ENCODE measurements at places on chromosomes 4 and X.

- no peak for DNase-seq
These were observed 22.4 kb downstream of the STARD8 start for GRCh38 chrX:68669871-68670270.

DNA sequence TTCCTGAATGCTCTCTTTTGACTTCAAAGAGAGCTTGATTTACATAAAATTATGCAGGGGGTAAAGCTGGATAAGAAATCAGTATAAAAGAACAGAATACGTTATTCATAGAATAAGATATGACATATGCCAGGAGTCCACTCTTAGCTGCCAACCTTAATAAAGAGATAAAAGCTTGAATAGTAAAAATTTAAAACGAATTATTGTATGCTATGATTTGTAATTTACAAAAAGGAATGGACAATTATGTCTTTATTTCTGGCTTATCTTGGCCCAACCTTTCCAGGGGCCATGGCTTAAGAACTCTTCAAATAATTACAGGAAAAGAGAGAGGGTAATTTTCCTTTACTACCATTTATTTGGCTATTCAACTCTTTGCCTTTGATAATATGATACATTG lies 192.2 kb upstream of the ITM2A start:
- DNase-seq = no peak

GRCh38 chrX:32448320-32448719 lies 763.0 kb downstream of the DMD start:
- no peak for DNase-seq

- no peak for DNase-seq
These were observed 20.7 kb upstream of the MAB21L2 start for GRCh38 chr4:150561143-150561737.

GRCh38 chr4:87851953-87852352 lies 19.2 kb downstream of the MEPE start:
- no peak for DNase-seq
